Fibroblast of the aortic adventitia (primary cell): ENCODE measurements at places on chromosomes 7 and 10. TPM values are rescaled to one million over a fixed set of nuclear protein-coding genes. Genes with fewer than 3 reads are reported as not detected.

DNA sequence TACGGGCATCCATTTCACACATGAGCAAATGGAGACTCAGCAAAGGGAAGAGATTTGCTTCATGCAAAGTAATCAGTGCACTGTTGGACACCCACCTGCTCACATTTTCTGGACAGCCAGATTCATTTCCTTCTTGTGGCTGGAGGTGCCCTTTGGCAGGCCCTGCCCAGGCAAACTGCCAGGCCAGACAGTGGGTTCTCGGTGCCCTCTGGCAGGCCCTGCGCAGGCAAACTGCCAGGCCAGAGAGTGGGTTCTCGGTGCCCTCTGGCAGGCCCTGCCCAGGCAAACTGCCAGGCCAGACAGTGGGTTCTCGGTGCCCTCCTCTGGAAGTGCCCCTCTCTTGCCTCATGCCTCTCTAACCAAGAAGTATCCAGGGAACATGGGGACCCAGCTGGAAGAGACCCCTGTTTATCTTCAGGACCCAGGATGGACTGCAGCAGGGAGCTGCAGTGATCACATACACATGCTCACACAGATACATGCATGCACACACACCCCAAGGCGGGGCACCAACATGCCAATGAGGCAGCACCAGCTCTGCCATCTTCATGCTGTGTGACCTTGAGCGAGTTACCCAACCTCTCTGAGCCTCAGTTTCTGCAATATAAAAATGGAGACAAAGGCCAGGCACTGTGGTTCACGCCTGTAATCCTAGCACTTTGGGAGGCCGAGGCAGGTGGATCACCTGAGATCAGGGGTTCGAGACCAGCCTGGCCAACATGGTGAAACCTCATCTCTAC is 67.1 kb downstream of the OAT start:
- no peak for DNase-seq

The FAM24B gene
- total RNA-seq = 3.1 and 4.3 TPM in 2 replicates

The IFIT1B gene
- total RNA-seq = not detected in 2 replicates

DNA sequence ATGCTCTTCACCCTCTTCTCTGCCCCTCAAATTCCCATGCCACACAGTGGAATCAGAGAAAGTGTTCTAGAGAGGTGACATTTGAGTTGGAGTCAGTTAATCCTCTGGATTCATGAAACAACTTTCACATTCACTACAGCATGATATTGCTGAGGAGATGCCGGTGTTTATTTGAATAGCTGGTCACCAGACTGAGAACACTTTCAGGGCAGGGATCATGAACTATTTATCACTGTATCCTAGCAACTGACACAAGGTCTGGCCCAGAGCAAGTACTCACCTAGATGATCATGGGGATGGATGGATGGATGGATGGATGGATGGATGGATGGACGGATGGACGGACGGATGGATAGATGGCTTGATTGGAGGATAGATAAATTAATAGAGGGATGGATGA is 116.7 kb upstream of the ZMIZ1 start:
- no peak for DNase-seq

GRCh38 chr7:149320313-149321124 is 58.5 kb downstream of the ZNF783 start:
- no peak for DNase-seq

- DNase-seq = no peak
Measured at GRCh38 chr7:89308535-89308934, 513.0 kb upstream of the TEX47 start.
